ENCODE measurements at places on chromosomes 6 and 20.

DNA sequence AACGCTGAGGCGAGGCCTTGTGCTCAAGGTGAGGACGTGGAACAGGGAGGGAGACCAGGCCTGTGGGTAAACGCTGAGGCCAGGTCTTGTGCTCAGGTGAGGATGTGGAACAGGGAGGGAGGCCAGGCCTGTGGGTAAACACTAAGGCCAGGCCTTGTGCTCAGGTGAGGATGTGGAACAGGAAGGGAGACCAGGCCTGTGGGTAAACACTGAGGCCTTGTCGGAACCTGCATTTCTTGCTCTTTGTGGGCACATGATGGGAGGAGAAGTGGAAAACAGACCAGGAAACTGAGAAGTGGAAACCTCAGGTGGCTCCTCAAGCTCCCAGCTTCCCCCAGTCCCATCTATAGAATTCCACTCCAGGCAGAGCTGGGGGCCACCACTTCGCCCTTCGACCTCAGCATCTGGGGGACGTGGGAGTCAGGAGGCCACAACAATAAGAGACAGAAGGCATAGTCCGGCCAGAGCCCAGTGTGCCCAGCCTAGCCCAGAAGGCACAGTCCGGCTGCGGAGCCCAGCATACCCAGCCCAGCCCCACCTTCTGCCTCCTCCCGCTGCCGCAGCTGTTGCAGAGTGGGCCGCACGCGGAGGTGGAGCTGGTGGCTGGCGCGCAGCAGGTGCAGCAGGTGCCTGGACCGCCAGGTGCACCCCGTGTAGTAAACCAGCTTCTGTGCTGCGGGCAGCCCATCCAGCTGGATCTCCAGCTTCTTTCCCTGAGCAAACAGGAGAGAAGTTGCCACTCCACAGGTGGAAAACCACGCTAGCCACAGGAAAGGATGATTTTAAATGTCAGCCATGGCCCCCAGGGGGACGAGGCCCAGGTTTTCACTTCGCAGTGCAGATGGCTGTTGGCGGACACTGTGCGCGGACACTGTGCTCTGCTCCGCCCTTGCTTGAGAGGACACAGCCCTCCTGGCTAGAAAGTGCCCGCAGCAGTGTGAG lies 17.5 kb downstream of the FRMD1 start:
- no peak for DNase-seq

- DNase-seq = no peak
Observed at GRCh38 chr6:45655745-45656476, 278.2 kb upstream of the SUPT3H start.

GRCh38 chr20:61529354-61529753 lies 277.3 kb downstream of the CDH4 start:
- DNase-seq = no peak

- no peak for DNase-seq
Observed at GRCh38 chr6:90179190-90180169, 117.2 kb downstream of the BACH2 start.

DNA sequence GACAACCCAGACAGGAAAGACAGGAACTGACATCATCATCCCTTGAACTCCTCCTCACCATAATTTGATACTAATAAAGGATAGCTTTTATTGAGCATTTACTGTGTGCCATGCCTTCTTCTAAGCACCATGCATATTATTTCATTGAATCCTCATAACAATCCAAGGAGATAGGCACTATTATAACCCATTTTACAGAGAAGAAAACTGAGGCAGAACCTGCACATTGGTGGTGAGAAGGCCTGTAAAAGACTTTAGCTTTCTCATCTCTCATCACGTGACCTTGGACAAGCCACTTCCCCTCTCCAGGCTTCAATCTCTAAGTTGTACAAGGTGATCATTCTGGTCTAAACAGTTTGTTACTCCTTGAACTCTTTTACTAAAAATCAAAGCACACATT lies 34.5 kb upstream of the PREX1 start:
- DNase-seq = no peak

GRCh38 chr6:110655821-110656220 lies 159.4 kb downstream of the CDK19 start:
- no peak for DNase-seq

DNA sequence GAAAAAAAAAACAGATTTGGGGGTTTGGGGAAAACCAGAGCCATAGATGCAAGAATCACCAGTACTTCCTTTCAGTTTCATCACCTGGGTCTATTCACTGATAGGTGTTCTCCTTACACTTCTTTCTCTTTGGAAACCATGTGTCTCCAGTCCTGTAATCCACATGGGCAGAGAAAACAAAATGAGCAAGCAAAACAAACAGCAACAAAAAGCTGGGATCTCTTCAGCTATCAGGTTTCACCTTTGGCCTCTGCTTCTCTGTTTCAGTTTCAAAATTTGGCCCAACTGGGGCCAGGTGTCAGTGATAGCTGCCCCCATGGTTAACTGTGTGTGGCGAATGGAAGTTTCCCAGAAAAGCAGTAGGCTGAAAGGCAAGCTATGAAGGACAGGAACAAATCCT lies 220.0 kb upstream of the THBS2 start:
- no peak for DNase-seq

DNA sequence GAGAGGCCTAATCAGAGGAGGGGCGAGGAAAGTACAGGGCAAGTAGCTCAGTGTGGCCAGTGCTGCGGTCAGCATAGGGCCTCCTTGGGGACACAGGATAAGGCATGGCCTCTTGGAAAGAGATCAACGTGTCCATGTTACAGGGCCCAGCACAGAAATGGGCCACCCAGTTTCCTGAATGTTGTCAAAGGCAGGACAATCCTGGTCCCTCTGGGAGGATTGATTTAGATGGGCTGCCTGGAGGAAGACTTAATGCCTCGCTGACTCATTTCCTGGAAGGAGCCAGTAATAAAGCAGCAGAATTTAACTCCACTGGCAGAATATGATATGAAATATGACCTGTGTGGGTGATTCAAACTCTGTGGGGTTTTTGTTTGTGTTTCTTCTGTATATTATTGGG lies 16.6 kb downstream of the DDO start:
- DNase-seq = no peak

DNA sequence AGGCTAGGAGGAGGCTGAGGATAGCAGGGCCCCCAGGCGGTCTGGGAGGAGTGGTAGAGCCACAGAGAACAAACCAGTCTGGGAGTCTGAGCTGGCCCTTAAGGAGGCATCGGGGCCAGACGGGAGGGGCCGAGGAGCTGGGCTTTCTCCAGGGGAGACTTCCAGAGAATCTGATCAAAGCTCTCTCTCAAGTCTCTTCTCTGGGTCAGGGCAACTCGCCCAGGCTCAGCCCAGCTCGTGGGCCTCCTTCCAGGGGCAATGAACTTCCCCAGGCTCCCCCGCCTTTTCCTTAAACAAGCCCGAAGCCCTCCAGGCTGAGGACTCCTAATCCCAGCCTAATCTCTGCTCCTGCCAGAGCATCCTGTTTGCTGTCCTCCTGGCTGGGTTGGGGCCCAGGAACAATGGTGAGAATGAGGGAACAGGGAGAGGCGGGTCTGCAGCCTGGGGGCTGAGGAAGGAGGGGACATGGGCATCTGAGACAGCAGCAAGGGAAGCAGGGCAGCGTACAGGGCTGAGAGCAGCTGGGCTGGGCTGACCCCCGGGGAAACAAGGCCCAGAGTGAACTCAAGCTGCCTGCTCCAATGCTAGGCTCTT lies 173.6 kb downstream of the ANKRD60 start:
- DNase-seq = no peak

DNA sequence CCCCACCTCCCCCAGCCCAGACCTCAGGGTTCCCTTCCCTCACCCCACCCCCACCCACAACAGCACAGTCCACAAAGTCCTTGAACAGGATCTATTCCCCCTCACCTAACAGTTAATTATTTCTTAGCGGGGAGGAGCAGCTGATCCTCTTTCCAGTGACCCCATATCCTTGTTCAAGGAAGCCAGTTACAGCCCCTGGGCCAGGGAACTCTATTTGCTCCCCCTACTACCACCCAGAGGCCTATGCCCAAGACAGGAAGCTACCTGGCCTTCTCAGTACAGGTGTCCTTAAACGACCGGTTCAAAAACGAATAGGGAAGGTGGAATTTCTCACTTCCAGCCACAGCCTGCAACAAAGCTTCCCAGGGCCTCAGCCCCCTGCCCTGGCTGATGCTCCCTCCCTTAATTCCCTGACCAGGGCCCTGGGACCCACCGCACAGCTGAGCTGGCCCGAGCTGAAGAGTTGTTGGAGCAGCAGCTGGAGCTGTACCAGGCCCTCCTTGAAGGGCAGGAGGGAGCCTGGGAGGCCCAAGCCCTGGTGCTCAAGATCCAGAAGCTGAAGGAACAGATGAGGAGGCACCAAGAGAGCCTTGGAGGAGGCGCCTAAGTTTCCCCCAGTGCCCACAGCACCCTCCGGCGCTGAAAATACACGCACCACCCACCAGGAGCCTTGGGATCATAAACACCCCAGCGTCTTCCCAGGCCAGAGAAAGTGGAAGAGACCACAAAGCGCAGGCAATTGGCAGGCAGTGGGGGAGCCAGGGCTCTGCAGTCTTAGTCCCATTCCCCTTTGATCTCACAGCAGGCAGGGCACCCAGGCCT lies 778 bp downstream of the MCCD1 start:
- no peak for DNase-seq

DNA sequence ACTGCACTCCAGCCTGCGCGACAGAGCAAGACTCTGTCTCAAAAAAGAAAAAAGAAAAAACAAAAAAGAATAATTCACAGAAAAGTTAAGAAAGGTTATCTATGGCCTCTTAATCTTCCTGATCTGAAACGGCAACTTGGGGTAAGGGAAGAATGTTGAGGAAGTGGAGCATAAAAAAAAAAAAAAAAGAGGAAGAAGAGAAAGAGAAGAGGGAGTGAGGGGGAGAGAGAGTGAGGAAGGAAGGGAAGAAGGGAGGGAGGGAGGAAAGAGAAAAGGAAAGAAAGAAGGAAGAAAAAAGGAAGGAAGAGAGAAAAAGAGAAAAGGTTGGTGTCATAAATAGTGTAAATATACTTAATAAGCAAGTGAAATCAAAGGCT lies 68.9 kb upstream of the NCOA3 start:
- no peak for DNase-seq

- no peak for DNase-seq
Observed at GRCh38 chr6:80335121-80335531, 228.7 kb downstream of the BCKDHB start.

- DNase-seq = no peak
Observed at GRCh38 chr6:135087803-135088202, 33.2 kb upstream of the HBS1L start.

DNA sequence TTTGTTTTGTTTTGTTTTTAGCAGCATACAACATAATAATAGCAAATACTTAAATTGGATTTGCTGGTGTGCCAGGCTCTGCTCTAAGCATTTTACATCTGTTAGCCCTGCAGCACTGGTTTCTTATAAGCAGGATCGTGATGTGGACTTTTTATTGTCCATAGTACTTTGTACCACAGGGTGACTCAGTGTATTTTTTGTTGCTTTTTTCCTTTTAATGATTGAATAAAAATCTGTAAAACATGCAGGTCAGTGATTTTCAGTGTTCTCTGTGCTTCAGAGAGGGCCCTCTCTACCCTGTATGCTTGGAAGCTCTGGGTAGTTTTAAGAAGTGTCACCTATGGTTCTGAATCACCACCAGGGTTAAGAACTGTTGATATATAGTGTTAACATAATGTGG lies 4.0 kb downstream of the NT5DC1 start:
- no peak for DNase-seq

DNA sequence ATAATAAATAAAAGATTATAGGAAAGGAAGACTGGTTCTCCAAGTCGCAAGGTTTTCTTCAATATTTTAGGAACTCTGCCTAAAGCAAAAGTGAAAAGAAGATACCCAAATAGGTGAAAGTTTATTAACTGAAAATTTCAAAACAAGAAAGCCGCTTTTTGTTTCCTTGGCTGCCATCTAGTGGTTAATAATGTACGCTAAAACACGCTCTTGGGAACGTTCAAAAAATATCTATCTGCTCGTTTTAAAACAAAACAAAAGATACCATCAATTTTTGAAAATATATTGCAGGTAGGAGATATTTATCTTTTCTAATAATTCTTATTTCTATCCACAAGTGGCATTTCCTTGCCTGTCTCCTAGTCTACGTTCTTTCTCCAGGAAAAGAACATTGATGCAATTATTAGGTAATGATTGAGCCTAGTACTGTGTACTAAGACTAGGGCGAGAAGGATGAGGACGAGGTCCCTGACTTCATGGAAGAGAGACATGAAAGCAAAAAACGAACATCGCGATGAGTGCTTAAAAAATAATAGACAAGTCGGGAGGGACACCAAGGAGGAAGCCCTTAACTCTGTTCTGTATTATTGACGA lies 97.2 kb downstream of the SPTLC3 start:
- DNase-seq = no peak

GRCh38 chr20:57267158-57267821 lies 849 bp upstream of the BMP7 start:
- no peak for DNase-seq

GRCh38 chr6:56692523-56693245 lies 50.0 kb upstream of the DST start:
- DNase-seq = no peak

DNA sequence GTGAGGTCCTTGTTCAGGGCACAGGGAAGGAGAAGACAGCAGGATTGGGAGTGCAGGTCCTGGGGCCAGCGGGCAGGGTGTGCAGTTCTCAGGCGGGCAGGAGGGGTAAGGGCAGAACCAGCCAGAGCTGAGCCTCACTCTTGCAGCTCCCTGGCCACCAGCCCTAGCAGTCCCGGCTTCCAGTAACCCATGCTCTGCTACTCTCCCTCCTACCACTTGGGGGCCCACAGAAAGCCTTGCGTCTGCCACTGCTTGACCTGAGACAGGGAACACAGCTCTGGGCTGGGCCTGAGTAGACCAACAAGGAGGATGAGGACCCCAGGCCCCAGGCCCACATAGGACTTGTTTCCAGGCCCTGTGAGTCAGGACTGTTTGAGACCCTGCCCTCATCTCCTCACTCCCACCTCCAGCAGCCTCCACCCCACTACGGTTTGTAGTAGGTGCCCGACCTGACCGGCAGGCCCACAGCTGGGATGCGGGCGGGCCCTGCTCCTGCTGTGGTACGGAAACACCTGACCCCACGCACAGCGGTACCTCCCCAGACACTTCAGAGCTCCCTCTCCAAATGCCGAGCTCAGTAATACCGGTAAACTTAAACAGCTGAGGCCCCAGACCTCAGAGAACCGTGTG lies 39.2 kb downstream of the KCNK5 start:
- no peak for DNase-seq

DNA sequence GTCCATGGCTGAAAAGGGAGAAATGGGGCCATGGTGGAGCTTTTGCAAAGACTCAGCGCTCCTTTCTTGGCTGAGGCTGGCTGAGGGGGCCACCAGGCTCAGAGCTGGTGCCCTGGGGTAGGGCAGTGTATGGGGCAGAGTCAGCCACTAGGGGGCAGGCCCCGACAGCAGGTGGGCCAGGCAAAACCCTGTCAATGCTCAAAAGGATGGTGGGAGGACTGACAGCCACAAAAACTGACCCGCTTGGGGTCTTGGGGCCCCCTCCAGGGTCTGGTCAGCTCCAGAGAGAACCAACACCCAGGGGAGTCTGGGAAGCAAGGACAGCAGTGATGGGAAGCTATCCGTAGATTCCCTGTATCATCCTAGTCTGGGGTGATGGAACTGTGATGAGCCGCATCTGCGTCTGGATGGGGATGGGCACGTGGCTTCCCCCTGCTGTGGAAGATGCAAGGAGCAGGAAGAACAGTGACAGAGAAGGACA lies 306.9 kb downstream of the DHX35 start:
- DNase-seq = peak; percentile 41

All from stimulated activated naive B cell treated with anti-CD40 and anti-IgM and Interleukin-4, amounts not matched to agents 10 μg/mL and 1 μg/mL and 100 μg/mL, for 72 hours (primary cell).